Activated CD8-positive, alpha-beta memory T cell treated with anti-CD3 and anti-CD28 coated beads for 1 hour (primary cell): ENCODE measurements at places on chromosomes 1 and 21.

DNA sequence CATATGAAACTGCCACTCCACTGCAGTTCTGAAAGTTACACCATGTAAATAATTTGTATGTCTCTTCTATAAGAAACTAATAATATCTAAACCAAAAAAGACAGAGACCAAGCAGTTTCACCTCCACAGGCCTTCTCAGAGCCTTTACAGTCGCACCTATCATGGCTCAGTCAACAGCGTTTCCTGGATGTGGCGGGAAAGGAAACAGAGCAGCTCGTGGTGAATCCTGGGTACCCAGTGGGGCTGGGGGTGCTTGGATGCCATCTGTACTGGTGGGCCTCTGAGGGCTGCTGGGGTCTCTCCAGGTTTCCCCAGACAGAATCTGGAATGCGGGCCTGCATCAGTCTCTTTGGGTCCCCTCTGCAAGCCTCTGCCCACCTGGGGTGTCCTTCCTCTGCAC is 100.2 kb upstream of the CASZ1 start:
- DNase-seq = no peak

- no peak for DNase-seq
Observed at GRCh38 chr1:161359291-161359690, 8.4 kb downstream of the CFAP126 start.

DNA sequence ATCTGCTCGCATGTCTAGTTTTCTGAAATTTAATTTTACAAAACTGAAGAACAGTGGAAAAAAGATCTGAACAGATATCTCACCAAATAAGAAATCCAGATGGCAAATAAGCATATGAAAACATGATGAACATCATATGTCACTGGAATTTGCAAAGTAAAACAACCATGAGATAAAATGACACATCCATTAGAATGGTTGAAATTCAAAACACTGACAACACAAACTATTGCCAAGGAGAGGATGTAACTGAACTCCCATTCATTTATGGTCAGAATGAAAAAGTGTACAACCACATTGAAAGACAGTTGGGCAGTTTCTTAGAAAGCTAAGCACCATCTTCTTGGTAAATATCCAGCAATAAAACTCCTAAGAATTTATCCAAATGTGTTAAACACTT is 312.7 kb upstream of the NCAM2 start:
- DNase-seq = no peak

DNA sequence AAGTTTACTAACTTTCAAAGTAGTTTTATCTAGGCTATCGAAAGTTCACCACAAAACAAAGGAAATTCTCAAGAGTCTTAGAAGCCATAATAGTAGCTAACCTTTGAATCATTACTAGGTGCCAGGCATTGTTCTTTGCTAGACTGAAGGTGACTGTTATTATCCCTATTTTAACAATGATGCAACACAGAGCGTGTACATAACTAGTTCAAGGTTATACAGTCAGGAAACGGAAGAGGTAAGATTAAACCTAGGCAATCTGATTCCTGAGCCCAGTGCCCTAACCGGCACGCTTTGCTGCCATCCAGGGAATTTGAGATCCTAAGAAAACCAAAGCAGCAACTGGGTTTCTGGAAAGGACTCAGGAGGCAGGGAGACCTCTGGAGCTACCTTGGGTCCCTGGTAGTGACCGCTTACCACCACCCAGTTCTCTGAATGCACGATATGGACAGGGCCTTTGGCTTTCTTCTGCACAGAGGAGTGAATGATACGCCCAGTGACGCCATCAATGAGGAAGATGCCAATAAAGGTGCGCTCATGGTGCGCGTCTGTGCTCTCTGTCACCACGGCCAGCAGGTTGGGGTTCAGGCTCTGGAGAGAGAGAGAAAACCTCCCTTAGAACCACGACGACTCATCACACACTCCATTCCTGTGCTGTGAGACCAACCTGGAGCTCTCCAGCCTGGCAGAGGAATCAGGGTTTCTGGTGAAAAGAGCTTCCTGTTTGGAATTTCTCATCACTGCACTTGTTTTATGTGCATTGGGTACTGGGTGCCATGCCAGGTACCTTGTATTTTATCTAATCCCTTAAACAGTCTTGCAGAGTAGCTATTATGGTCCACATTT is 13.1 kb upstream of the UBR4 start:
- DNase-seq = no peak

- no peak for DNase-seq
Observed at GRCh38 chr1:52677076-52677806, 20.9 kb downstream of the COA7 start.

GRCh38 chr21:38342739-38343138 is 85.9 kb downstream of the KCNJ15 start:
- no peak for DNase-seq

DNA sequence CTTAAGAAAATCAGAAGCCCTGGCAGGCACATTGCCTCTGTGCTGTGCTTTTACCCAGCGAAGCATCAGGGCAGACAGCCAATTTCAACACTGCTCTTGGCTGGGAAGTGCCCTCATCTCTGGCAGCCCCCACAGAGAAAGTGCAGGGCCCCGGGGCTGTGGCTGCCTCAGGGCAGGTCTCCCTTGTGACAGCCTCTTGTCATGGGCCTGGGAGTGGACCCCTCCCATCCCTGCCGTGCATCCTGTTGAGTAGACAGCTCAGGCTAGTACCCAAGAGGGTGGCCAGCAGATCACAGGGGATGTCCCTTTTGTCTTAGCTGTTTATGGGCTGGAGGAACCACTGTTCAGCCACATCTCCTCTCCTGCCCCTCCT is 23.3 kb downstream of the TTC34 start:
- DNase-seq = no peak

DNA sequence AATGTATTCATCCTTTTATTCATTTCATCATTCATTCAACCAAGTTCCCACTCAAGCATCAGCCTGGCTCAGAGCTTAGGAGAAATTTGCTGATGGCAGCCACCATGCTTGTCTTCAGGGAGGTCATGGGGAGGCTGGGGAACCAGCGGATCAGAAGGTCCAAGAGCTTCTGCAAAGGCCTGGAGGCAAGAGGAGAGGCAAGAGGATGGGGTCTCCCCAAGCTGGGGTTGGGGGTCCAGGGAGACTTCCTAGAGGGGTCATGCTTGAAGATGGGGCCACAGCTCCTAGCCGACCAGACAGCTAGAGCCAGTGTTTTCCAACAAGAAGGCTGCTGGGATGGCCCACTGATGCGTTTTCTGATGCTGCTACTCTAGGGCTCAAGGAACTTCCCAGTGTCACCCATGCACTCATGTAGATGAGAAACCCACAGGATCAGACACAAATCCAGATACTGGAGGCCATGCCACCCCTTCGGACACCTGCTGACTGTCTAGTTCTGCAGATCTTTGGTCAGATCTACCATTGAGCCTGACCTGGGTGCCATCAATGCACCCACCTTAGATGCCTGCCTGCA is 315.2 kb downstream of the AJAP1 start:
- DNase-seq = no peak

- DNase-seq = no peak
Observed at GRCh38 chr1:204673909-204674649, 11.5 kb downstream of the LRRN2 start.

GRCh38 chr1:216723274-216723780 is at the start of gene ESRRG:
Gene ESRRG (minus strand): TSS chr1:216723429. CDS start chr1:216723299, 130 bp downstream.
- no peak for DNase-seq

DNA sequence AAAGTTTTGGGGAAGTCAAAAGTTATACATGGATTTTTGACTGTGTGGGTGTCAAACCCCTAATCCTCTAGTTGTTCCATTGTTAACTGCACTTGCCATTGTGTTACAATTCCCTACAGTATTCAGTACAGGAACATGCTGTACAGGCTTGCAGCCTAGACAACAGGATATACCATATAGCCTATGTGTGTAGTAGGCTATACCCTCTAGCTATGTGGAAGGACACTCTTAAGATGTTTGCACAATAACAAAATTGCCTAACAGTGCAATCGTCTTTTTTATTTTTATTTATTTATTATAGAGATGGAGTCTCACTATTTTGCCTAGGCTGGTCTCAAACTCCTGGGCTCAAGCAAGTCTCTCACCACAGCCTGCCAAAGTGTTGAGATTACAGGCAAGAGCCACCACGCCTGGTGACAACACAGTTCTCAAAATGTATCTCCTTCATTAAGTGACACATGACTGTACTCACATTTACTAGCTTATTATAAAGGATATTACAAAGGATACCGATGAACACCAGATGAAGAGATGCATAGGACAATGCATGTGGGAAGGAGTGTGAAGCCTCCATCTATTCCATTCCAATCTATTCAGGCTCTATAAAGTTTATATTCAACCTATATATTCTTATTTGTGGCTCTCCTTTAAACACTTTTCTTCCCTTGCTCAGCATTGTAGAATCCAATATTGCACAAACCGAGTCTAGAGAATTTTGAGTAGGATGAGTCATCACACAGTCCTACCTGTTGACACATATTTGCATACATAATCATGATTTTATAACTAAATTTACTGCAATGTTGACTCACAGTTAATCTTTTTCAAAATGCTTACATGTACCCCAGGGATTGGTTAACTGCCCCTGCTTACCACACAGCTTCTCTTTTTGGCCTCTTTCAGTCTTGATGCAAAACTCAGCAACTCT is 28.4 kb upstream of the CEP350 start:
- no peak for DNase-seq

GRCh38 chr1:234765672-234766071 is 155.7 kb upstream of the IRF2BP2 start:
- DNase-seq = no peak

GRCh38 chr1:71049951-71050598 is 2.5 kb upstream of the PTGER3 start:
- DNase-seq = no peak

- no peak for DNase-seq
Observed at GRCh38 chr1:17239420-17239819, 9.5 kb upstream of the PADI3 start.
